ENCODE measurements at places on chromosomes 6 and 20.

GRCh38 chr20:3228750-3229032, 10.3 kb downstream of the SLC4A11 start:
- DNase-seq: no peak

DNA sequence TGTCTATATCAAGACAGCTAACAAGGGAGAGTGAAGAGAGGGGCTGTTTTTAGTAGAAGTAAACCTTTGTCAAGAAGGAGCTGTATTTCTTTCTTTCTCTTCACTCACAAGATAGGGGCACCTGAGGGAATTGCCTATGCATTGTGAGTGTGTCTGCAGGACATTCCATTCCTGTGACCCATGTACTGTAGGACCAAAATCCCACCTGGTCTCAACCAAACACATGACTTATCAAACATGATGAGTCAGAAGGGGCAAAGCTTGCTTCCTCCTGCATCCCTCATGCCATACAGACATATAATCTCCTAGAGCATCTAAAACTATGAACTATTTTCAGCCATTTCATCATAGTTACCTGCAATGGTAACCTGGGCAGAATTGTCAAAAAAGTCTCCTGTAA, 21.8 kb downstream of the PKHD1 start:
- no peak for DNase-seq

GRCh38 chr20:62949962-62950361, 2.5 kb upstream of the SLC17A9 start:
- DNase-seq: no peak

DNA sequence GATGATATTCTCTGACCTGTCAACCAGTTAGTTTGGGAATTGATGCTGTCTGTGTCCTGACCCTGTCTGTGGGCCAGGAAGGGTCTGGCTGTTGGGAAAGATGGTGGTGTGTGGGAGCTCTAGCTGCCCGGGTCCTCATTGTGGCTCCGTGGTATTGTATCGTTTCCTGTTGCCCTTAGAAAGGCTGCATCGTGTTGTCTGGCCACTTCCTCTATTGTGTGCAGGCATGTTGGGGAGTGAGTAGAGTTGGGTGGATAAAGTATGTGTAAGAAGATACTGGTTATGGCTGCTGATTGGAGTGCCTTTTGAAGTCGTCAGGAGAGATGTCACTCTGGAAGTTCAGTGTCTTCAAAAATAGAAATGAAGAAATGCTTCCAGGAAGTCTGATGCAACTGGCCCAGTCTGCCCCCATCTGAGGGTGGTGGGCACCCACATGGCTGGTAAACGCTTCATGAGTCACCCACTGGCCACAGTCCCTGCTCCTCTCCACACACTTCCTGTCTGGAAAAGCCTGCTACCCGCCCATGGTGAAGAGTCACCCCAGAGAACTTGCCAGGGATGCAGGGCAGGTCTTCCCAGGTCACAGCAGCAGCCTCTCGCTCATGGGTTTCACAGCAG, 27.9 kb downstream of the PPARD start:
- DNase-seq: peak; percentile 95

- DNase-seq: no peak
Observed at GRCh38 chr20:49594931-49595315, 27.0 kb upstream of the PTGIS start.

DNA sequence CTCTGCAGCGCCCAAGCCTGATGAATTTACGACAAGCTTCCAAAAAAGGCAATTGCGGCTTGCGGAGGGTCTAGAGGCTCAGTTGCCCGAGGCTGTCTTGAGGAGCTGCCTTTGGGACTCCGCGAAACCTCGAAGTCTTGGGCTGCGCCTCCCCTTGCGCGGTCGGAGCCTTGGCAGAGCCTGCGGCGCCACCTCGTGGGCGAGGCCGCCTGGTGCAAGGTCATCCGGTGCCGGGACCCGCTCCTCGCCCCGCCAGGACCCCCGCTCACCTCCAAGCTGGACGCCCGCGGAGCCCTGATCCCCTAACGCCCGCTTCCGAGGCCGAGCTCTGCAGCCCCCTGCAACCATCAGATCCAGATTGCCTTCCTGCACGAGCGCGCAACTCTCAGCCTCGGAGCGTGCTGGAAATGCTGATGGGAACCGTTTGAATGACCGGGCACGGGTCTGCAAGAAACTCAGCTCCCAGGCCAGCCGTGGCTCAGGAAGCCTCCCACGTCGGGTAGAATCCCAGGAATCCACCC, 14.9 kb upstream of the FAM210B start:
- peak; percentile 87 for DNase-seq

DNA sequence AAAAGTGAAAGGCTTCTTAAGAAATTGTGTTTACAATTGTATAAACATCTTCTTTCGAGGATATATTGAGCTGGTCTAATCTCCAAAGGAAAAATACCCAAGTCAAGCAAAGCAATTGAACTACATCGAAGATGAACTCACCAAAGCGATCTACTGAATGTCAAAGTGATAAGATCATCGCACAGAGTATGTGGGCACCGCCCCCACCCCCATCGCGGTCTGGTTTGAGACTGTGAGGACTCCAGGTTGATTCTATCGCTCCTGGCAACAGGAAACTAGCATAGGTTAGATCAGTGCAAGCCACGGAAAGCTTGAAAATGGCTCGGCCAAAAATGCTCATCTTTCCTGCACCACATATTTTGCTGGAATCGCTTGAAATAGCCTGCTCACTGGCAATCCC, 133.2 kb upstream of the RPS6KA2 start:
- no peak for DNase-seq

GRCh38 chr6:93972791-93973190, 553.4 kb upstream of the EPHA7 start:
- no peak for DNase-seq

DNA sequence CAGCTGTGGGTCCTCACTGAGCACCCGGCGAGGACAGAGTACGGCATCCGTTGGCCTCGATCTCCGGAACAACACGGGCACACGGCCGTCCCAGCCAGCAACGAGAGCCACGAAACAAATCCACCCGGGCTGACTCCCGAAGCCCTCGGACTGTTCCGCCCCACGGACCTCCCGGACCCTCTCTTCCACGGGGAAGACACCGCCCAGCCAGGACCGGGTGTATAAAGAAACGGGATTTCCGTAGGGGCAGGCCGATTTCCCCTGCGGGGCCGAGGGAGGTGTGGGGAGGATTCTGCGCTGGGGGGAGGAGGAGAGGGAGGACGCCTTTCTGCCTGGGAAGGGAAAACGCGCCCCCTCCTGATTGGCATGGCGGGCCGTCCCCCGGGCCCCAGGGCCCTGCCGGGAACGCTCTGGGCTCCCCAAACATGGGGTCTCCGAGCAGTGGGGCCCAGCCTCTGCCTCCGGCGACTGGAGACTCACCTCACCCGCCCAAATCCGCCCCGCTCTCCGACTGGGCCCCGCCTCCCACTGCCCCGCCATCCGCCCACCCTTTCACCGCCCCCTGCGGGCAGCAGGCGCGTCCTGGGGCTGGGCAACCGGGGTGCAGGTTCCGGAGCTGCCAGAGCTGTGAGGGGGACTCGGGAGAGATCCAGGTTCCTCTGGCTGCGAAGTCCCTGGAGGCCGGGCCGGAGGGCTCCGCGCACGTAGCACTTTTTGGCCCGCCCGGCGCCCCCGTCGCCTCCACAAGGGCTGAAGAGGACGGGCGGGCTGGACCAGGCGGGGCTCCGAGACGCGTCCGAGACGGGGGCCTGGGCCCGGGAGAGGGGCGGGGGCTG, 679 bp upstream of the PPDPF start:
- DNase-seq: peak; percentile 53

GRCh38 chr20:23399568-23400241, 21.6 kb downstream of the NAPB start:
- peak; percentile 47 for DNase-seq

GRCh38 chr6:35260591-35261570, 1.3 kb downstream of the ZNF76 start:
- no peak for DNase-seq

DNA sequence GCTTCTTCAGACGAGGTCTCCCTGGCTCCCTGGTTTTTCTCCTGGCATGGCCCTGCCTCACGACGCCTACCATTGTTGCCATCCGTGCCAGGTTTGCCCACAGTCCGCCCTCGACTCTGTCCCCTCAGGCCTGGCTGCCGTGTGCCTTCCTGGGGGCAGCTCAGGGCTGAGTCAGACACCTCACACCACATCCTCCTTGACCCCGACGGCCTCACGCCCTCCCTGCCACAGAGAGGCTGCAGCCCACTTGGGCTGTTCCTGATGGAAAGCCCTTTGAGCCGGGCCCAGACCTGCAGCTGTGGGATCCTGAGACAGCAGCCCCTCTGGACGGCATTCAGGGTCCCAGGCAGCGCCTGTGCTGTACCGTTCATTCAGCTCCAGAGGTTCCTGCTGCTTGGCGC, 108.3 kb downstream of the PSMB1 start:
- no peak for DNase-seq

- no peak for DNase-seq
Observed at GRCh38 chr6:74609871-74610270, 596.0 kb downstream of the COL12A1 start.

GRCh38 chr20:41540918-41541317, 77.3 kb downstream of the CHD6 start:
- DNase-seq: peak; percentile 62

GRCh38 chr6:108168501-108169463, 3.0 kb downstream of the NR2E1 start:
- peak; percentile 73 for DNase-seq

DNA sequence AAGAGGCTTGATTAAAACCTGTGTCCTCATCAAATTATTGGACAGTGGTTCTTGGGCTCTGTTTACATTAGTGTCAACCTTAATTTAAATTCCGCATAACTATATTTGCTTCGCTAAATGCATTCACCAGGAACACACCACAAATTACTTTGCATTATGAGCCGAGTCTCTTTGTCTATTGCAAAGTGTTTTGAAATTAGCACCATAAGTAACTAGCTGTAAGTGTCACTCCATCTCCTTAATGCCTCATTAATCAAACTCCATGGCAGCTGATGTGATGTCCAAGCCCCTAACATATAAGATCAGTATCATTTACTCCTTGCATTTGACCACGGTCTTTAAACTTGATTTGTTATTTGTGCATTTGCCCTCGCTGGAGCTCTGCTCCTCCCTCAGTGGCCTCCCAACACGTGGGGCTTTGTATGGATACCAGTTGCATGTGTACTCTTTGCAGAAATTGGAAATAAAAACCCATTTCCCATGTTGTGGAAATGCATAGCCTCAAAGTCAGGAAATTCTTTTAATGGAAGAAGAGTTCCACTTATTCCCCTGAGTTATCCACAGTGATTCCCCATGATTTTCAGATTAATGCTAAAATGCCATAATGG, 24.6 kb downstream of the FOXA2 start:
- no peak for DNase-seq

GRCh38 chr6:36963451-36964290, 9.1 kb downstream of the PI16 start:
- DNase-seq: no peak

DNA sequence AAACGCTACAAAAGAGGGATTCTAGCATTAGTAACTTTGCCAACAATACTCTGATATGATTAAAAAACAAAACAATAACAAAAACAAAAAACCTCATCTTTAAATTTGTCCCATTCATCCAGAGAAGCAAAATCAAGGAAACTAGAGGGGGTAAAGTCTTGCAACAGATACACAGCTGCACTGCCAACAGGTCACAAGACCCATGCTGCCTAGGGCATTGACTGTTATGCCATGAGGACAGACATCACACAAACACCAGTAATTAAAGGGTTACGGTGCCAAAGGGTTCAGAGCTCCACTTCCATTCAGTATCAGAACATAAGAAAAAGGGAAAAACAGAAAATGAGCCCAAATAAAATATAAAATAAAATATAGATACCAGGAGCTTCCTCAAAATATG, 1.6 kb downstream of the TBC1D20 start:
- DNase-seq: peak; percentile 41

- no peak for DNase-seq
Observed at GRCh38 chr6:19333936-19334335, 503.2 kb upstream of the ID4 start.

- no peak for DNase-seq
Observed at GRCh38 chr6:96923871-96924493, 546 bp upstream of the KLHL32 start.

- DNase-seq: peak; percentile 75
Observed at GRCh38 chr20:2752567-2753460, 47.6 kb downstream of the CPXM1 start.

- no peak for DNase-seq
Observed at GRCh38 chr6:106027758-106028157, 58.4 kb upstream of the PRDM1 start.

DNA sequence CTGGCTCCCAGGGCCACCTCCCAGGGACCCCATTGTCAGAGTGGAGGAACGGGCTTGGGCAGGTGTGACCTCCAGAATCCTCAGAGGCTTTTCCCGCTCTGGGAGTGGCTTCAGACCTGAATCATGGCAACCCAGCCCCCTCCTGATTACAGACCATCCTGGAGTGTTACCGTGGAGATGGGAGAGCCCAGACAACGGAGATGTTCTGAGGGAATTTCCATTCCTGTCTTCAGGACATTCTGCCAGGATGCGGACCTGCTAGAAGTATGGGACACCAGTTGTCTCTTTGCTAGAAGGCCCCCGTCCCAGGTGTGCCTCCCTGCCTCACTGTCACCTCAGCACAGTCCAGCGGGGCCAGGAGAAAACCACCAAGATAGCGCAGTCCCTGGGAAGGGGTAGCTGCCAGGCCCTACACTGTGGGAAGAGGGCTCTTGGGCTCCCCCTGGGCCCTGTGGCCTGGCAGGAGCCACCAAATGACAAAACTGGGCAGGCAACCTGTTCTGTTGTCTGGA, 109.9 kb downstream of the PSMB1 start:
- no peak for DNase-seq

DNA sequence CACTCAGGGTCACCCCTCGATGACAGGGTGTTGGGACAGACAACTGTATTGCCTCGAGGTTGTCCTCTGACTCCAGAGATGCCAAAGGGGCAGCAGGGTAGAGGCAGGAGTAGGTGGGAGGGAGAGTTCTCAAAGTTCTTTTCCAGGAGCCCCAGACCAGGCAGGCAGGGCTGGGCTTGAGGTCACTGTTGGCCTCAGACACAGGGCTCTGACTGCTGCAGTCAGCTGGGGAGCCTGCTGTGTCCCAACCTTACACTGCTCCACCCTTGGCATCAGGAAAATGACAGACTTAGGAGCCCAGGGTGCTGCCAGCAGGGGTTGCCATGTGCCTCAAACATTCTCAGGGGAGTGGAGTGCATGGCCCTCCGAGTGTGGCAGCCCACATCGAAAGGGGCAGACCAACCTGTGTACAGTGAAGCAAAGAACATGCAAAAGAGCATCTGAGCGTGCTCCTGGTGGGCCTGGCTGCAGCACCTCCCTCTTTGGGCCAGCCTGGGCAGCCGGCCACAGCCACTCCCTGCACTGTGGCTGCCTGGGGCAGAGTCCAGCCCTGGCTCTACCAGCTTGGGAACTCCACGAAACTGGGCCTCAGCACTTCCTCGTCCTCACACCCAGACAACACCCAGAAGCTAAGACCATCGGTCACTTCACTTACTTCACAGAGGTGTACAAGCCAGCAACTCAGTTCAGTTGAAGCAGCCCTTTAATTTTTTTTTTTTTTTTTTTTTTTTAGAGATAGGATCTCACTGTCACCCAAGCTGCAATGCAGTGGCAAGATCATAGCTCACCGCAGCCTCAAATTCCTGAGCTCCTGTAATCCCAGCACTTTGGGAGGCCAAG, 24.0 kb downstream of the C6orf132 start:
- peak; percentile 91 for DNase-seq

Measured in AG20443 (cell line).